Uterus (tissue), 4 donors: ENCODE measurements at places on chromosomes 3 and 15. TPM values are rescaled to one million over a fixed set of nuclear protein-coding genes. Genes with fewer than 3 reads are reported as not detected.

- DNase-seq: no peak
These were observed 9.9 kb downstream of the FOXL2 start for GRCh38 chr3:138936741-138937689.

DNA sequence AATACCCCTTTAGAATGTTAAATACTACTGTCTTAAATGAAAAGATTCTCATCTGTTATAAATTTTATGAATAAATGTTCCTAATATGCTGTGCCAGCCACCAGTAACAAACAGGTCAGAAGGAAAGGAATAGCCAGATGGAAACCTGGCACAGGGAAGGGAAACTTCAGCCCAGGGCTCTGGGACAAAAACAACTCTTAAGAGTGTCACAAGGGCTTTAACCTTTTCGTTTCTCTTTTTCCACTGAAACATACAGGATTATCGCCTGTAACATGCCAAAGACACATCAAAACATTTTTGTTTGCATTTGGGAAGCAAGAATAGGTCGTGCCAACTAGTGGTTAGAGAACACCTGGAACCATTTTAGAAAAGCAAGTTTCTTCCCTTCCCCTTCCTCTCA is 109.0 kb upstream of the NEDD4 start:
- DNase-seq: no peak

GRCh38 chr3:101867511-101867910 is 18.2 kb downstream of the NFKBIZ start:
- no peak for DNase-seq

DNA sequence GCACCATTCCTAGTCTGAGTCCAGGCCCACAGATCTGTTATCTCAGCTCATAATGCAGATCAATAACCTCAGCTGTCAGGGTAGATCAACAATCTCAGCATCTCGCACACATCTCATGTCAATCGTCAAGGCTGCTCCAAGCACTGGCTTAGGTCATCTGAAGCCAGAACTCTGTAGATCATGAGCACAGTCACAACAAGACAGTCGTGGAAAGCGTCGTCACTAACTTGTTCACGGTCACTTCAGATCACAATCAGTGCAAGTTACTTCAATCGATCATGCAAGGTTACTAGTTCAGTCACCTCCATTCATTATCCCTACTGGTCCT is 71.8 kb downstream of the RBPMS2 start:
- DNase-seq: no peak

Gene MB21D2
- total RNA-seq: 16.2 TPM

DNA sequence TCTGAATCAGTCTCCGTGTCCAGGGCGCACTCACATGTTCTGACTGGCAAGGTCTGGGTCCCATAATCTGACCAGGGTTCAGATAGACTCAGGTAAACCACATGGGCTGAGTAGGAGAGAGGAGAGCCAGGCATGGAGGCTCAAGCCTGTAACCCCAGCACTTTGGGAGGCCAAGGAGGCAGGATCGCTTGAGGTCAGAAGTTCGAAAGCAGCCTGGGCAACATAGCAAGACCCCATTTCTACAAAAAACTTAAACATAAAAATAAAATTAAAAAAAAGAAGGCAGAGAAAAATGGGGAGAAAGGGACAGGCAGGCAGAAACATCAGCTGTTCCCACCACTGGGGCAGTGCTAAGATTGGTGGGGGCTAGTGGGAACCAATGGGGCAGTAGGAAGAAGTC is 5.4 kb downstream of the TMEM43 start:
- DNase-seq: no peak

DNA sequence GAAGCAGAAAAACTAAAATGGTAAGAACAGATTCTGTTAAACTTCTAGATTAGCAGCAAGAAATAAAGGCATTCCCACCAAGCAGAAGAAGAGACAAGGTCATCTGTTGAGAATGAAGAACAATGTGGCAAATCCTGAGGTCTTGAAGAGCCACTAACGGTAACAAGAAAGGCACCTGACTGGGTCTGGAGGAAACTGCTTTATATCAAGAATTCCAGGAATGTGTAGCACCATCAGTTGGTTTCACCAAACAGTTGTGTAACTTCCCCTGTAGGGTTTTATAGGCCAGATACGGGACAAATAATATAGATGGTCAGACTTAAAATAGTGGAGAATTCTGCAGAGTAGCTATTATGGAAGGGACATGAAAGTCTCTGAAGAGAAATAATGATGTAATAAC is 57.3 kb downstream of the ACAP2 start:
- no peak for DNase-seq

- DNase-seq: no peak
These were observed 10.3 kb downstream of the ISL2 start for GRCh38 chr15:76346669-76347481.
